ENCODE measurements at places on chromosomes 7 and 10.

DNA sequence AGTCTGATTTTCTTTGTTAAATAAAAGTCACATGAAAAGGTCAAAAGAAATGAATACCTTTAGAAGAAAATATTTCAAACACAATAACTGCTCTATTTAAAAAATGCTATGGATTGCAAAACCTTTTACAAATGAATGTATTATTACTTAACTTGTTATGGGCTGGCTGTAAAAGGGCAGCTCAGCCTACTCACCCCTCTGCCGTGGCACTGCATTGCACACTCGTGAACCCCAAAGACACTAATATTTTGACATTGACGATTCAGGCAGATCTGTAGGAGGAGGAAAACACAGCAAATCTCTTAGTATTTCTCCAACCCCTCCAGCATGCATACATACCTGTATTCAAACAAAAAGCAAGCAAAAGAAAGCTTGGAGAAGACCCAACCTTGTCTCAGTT is 149.5 kb downstream of the FANK1 start:
- no peak for DNase-seq

DNA sequence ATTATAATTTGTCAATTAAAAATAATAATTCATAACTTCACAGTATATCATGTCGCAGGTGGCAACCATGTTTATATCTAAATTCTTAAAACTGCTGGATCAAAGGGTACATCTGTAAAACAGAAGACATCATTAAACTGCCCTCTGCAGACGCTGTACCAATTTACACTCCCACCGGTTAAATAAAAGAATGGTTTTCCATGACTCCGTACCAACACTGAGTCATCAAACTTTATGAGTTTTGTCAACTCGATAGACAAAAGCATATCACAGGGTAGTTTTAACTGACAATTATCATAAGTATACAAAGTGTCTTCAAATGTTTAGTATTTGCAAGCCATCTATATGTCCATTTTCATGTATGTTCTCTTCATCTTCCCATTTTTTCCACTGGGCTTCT is 5.7 kb upstream of the GSTK1 start:
- no peak for DNase-seq

DNA sequence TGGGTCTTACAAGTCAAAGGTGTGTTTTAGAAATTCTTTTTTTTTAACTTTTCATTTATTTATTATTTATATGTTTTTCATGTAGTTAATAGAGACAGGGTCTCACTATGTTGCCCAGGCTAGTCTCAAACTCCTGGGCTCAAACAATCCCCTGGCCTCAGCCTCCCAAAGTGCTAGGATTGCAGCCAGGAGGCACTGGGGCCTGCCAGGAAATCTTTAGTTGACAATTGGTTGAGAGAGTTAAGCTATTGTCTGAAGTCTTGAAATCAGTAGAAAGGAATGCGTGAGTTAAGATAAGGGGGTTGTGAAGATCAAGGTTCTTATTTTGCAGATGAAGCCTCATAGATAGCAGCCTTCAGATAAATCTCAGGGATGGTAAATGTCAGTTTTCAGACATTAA is 245.4 kb upstream of the GALNT17 start:
- DNase-seq, result no peak

DNA sequence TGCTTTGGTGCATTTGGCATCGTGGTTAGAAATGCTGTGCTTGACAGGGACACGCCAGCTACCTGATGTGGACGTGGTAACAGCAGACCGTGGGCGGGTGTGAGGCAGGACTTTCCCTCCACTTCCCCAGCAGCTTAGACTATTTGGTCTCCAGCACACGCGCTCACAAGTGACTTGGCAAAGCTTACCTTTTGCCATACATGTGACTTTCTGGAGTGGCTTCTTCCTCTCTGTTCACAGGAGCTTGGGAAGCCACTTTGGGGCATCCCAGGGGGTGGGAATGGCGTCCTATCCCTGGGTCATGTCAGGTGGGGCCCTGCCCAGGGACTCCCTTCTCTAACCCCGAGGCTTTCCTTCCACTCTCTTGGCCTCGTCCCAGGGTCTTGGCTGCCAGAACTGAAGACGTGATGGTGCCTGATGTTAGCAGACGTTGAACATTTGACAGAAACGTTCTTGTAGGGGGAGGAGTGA is 228.7 kb upstream of the KLF6 start:
- DNase-seq, result no peak

DNA sequence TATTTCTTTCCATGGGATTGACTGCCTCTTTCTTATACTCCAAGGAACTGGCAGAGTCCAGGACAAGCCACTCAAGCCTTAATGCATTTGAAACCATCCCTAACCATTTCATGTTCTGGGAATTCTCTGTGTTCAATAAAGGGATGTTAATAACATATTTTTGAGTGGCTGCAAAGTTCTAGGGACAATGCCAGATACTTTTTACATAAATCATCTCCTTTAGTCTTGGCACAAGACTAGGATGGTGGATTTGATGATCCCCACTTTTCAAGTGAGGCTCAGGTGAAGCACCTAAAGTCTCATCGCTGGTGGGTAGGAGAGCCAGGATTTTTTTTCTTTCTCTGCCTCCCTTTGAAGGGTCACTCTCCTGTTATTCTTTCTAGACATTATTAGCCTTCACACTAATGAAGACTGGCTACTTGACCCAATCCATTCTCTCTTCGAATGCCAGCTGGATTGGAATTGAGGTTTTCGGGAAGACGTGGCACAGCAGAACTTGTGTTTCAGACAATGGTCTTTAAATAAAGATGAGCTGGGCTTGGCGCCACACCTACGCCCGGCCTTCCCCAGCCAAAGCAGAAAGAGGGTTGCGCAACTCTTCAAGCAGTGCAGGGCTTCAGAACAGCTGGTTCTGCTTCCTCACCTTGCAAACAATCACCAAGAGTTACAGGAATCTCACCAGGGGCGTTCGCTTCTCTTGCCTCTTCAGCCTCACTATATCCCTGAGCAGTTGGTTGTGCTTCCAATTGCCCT is 73.8 kb upstream of the BMPER start:
- no peak for DNase-seq

- DNase-seq, result no peak
These were observed 13.6 kb downstream of the VPS50 start for GRCh38 chr7:93245525-93246432.

DNA sequence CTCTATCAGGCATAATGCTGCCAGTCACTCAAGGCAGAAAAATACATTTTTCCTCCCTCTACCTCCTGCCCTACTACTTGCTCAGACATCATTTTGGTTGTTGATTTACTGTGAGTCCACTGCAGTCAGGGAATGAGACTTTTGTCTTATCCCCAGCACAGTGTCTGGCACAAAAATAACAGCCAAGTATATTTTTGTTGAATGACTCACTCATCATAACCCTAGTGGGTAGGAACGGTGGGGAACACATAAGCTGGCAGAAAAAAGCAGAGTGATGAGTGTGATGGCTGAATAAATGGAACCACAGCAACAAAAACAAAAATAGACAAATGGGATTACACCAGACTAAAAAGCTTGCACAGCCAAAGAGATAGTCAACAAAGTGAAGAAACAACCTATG is 65.8 kb upstream of the LAMB4 start:
- no peak for DNase-seq

DNA sequence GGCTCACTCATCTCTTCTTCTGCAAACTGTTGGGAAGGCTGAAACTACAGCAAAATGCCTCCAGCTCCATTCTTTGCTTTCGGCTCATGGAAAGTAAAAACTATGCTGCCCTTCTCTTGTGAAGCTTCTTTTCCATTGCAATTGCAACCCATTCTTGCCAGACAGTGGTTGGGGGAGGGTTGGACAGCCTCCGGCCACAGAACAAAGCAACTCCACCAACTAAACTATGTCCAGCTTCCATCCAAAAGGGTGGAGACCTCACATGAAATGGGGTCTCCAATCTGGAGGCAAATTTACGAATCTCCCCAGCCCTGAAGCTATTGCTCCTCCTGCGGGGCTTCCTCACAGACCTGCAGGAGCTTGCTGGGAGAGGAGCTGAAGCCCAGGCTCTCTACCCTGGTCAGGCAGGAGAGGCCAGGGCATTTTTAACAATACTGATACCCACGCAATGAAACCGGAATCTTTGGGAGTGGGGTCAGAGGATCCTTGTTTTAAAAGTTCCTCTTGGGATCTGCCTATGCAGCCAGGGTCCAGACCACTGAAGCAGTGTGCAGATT is 549 bp downstream of the GPNMB start:
- DNase-seq, result no peak

DNA sequence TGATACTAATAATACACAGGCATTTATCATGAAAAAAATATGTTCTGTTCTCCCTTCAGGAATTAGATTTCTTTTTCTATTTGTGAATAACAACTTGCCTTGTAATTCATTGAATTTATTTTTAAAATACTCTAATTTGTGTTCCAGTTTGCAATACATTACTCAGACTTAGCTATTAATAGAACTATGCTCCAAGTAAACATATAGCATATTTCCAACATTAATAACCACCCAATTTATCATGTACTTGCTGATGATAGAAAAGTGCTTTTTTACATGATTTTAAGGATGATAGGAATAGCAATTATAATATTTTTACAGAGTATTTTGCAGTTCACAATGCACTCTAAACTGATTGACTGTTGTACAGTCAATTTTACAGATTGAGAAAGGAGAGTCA is 338.8 kb upstream of the SEMA3D start:
- DNase-seq, result no peak

DNA sequence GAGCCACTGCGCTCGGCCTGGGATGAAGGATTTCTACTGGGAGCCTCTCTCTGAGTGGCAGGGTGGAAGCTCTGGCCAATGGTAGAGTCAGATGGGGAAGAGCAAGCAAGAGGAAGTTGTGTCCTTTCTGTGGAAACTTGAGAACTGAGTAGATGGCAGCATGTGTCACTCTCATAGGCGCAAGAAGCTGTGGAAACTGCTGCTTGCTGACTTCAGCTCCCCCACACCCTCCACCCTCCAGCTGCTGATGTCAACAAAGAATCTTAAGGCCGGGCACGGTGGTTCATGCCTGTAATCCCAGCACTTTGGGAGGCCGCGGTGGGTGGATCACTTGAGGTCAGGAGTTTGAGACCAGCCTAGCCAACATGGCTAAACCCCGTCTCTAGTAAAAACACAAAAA is 39.8 kb upstream of the SRGN start:
- no peak for DNase-seq

DNA sequence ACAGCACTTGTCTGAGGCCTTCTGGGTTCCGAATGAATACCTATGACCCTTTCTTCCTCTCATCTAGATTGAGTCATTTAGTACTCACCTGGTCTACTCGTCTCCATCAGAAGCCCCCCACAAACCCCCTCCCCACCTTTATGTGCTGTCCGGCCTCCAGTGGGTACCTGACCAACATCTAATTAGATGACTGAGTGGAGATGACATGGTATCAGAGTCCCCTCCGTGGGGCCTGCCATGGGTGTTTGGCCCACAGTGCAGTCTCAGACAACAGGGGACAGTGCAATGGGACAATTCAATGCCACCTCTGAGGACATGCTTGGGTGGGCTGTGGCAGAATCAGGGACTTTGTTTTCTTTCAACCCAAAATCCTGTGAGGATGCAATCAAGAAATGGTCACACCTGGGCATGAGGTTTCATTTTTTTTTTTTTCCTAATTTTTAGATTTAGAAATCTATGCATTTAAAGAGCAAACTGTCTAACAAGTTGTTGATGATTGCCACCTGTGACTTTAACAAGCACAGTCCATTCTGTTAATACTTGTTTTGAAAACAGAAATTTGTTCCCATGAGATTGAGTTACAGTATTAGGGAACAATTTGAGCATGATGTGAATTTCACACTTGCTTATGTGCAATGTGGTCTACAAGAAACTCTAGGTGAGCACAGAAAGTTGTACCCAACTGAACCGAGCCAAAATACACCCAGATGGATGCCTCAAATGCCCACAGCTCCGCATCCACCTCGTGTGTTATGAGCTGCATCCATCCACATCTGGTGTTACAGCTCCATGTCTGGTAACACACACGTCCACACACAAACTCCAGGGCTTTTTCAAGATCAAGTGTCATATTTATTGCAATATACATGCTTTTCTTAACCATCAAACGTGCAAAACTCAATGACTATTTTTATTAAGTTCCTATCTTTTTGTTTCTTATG is 27.5 kb downstream of the GPRIN2 start:
- DNase-seq, result no peak

- no peak for DNase-seq
These were observed 36.6 kb downstream of the SCIN start for GRCh38 chr7:12607134-12607533.

- DNase-seq, result no peak
These were observed 200.1 kb upstream of the PRKCQ start for GRCh38 chr10:6780008-6780677.

DNA sequence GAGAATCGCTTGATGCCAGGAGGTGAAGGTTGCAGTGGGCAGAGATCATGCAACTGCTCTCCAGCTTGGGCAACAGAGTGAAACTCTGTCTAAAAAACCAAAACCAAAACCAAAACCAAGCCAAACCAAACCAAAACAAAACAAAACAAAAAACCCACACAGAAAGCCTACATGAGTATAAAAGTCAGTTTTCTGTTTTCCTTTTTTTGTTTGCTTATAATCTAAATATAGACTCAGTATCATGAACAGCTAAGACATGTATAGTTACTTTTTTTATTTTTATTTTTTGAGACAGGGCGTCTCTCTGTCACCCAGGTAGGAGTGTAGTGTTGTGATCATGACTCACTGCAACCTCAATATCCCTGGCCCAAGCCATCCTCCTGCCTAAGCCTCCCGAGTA is 16.8 kb upstream of the MTPN start:
- no peak for DNase-seq

DNA sequence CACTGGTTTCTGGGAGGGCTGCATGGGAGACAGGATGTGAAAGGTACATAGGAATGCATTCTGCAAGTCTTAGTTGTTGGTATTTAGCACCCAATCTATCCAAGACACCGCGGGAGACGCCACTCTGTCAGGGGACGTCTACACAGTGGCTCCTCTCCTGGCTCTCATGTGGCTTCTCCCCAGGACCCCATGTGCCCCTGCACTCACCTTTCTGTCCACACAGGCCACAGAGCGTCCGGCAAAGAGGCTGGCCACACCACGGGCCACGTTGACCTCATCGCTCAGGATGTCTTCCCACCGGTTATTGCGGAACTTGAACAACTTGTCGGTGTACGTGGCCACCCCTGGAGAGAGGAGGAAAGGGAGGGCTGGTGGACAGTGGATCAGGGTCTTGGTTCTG is 73.4 kb downstream of the GOLGA7B start:
- DNase-seq, result no peak

DNA sequence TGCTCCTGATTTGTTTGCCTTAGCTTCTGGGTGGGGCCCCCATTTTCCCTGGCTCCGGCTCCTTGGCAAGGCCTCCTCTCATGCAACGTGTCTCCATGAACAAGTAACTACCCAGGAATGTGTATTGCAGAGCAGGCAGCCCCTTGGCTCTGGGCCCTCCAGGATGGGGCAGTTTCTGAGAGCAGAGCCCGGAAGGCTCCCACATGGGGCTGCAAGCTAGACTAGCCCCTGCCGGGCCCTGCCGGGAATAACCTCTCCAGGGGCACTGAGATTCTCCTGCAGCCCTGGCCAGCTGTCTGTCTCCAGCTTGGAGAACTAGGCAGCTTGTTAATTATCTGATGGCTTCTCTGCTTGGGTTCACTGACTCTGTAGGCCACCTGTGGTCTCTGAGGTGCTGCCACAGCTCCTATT is 184.0 kb upstream of the INHBA start:
- DNase-seq, result no peak

All from activated CD4-positive, alpha-beta T cell treated with anti-CD3 and anti-CD28 coated beads, Interleukin-2, amount 50 U/mL, for 1 hour (primary cell).